ENCODE measurements at places on chromosomes 4 and X. TPM values are rescaled to one million over a fixed set of nuclear protein-coding genes. Genes with fewer than 3 reads are reported as not detected.
A peak's percentile ranks its signal among the peaks of the same experiment; 100 is the strongest.

DNA sequence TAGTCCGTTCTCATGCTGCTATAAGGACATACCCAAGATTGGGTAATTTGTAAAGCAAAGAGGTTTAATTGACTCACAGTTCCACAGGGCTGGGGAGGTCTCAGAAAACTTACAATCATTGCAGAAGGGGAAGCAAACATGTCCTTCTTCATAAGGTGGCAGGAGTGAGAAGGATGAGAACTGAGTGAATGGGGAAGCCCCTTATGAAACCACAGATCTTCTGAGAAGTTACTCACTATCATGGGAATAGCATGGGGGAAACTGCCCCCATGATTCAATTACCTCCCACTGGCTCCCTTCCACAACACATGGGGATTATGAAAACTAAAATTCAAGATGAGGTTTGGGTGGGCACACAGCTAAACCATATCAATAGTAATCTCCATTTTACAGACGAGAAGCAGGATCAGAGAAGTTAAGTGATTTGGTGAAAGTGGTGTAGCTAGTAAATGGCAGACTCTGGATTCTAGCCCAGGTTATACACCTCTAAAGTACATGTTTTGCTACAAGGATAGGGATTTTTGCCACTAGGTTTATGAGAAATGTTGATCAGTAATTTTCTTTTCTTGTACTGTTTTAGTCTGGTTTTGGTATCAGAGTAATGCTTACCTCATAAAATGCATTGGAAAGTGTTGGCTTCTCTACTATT is 47.3 kb upstream of the C1GALT1C1 start:
- no peaks in the 10 kb centered on the region for H3K27me3 ChIP-seq
- H3K4me3 ChIP-seq: no peak overlapping the region
- H3K4me1 ChIP-seq: no peaks in the 10 kb centered on the region
- H3K36me3 ChIP-seq: no peaks in the 10 kb centered on the region
- no peak overlapping the region for H3K27ac ChIP-seq

DNA sequence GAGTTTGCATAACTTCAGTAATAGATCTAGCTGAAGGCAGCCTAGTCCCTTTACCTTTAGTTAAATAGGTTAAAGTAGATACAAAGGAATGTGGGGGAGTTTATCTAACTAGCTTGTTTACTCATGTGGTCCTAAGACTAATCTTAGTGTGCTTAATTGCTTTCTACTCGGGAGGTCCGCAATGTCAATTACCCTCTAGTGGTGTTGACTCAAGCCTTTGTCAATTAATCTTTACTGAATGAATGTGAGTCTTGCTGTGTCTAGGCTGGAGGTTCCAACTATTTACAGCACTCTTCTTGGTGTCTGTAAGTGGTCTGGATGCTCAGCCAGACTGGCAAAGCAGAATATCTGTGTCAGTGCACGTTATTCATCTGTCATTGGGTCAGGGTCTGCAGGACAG is 17.9 kb upstream of the YTHDC1 start:
- H3K4me1 ChIP-seq: no peaks in the 10 kb centered on the region
- DNase-seq: no peak
- H3K27me3 ChIP-seq: no peaks in the 10 kb centered on the region

DNA sequence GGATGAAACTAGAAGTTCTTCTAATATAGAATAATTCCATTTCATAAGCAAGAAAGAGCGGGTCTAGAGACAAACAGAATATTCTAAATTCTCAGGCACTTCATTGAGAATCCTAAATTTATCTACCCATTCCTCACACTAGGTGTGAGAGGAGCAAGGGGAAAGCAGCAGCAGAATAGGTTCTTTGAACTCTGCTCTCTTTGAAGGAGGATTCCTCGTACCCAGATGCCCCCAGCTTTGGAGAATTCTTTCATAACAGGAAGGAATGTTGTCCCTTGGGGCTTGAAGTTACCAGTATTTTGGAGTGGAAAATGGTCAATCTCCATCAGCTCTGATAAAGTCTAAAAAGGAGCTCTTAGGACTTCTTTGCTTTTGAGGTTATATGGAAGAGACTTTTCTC is 59.7 kb upstream of the RASGEF1B start:
- no peak overlapping the region for H3K27ac ChIP-seq
- no peaks in the 10 kb centered on the region for H3K27me3 ChIP-seq
- no peak overlapping the region for H3K4me3 ChIP-seq
- no peak for DNase-seq

GRCh38 chr4:77493829-77494551 is 111.6 kb upstream of the CXCL13 start:
- H3K36me3 ChIP-seq: no peaks in the 10 kb centered on the region
- no peak overlapping the region for H3K4me3 ChIP-seq
- no peak overlapping the region for H3K27ac ChIP-seq
- no peak for DNase-seq
- H3K27me3 ChIP-seq: no peaks in the 10 kb centered on the region

DNA sequence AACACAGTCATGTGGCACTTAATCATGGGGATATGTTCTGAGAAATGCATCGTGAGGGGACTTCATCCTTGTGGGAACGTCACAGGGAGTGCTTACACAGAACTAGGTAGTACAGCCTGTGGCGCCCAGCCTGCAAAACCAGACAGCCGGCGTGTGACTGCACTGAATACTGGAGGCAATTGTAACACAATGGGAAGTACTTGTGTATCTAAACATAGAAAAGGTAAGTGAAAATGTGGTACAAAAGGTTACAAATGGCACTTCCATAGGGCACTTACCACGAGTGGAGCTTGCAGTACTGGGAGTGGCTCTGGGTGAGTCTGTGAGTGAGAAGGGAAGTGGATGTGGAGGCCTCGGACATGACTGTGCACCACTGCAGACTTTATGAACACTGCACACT is 5.2 kb downstream of the TLR3 start:
- no peaks in the 10 kb centered on the region for H3K36me3 ChIP-seq
- H3K27me3 ChIP-seq: no peaks in the 10 kb centered on the region
- no peak overlapping the region for H3K4me3 ChIP-seq
- no peak overlapping the region for H3K27ac ChIP-seq

DNA sequence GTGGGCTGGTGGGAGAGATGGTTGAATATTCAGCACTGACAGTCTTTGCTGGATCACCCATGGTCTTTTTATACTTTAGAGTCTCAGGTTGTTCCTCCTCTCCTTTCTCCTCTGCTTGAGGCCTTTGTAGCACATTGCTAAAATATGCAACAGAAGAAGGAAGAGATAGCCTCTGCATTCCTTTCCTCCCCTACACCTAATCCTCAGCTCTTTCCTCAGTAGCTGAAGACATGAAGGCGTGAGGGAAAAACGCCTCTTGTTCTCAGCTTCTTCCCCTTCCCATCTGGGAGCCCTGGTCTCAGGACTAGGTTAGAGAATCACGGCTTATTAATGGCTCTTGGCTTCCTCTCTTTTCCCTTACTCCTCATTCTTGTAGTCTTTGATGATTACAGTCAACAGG is 76.8 kb downstream of the RNF150 start:
- no peaks in the 10 kb centered on the region for H3K27me3 ChIP-seq
- no peak overlapping the region for H3K4me3 ChIP-seq
- H3K36me3 ChIP-seq: no peaks in the 10 kb centered on the region
- no peak overlapping the region for H3K27ac ChIP-seq

- no peaks in the 10 kb centered on the region for H3K27me3 ChIP-seq
- no peaks in the 10 kb centered on the region for H3K4me1 ChIP-seq
- no peak for DNase-seq
- H3K27ac ChIP-seq: no peak overlapping the region
- no peaks in the 10 kb centered on the region for H3K36me3 ChIP-seq
Measured at GRCh38 chr4:8748236-8748575, 123.4 kb downstream of the HMX1 start.

DNA sequence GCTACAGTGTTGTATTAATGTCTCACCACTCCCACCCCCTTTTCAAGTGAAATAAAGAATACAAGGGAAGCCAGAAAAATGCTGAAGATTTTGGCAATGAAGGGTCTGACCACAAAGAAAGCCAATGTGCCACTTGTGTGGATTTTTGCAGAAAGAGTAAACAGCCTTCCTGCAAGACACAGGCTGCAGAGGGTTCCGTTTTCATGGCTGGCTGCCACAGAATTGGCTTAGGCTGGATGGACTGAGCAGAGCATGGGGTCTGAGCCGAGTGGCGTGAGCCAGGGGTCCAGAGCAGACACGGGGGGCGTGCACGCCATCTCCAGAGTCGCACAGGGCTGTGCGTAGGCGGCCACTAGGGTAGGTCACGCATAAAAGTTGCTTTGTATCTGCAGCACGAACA is 69.2 kb downstream of the MTNR1A start:
- H3K36me3 ChIP-seq: no peaks in the 10 kb centered on the region
- H3K4me1 ChIP-seq: peaks cover 3% of the 10 kb centered on the region
- no peaks in the 10 kb centered on the region for H3K27me3 ChIP-seq
- DNase-seq: peak; percentile 7

GPR119 gene
- not detected for total RNA-seq

HOPX gene
- 3.3 TPM for total RNA-seq

SPRY1 gene
- total RNA-seq: 14.9 TPM

TEX13B gene
- total RNA-seq: not detected

RBMXL3 gene
- total RNA-seq: not detected

SHOX gene
- total RNA-seq: not detected
